ENCODE measurements at places on chromosomes 6 and 20.

DNA sequence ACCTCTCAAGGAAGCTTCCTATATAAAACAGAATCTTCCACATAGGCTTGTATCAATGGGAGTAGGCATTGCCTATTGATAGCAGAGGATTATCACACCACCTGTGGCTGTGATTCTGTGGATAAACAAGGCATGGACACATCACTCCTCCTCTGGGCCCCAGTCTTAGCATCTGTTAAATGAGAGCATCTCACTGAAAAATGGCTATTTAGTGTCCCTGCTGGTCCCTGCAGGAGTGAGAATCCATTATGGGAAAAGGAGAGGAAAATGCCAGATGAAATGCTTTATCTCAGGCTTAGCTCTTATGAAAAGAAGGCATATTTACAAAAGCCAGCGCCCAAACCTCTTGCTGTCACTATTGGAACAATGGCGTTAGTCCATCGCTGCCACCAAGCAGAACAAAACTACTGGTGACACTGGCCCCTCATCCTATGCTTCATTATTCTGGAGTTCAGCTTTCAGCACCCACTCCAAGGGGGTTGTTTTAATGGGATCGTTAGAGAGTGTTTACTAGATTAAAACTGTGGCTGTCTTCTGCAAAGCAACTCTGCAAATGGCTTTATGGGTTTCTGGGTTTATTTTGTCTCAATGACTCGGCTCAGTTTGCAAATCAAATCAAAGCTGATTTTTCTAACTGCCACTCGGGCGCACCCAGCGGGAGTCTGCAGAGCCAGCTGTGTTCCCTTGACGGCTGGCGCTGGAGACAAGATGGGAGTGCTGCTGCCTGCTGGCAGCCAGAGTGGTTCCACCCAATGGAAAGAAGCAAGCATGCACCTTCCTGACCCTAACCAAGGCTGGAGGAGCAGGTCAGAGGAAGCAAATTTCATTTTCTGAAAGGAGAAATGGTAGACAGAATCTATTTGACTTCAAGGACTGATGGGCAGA is 658.8 kb upstream of the CHD6 start:
- DNase-seq: no peak

GRCh38 chr6:25014791-25015560 is 79.2 kb upstream of the RIPOR2 start:
- DNase-seq: no peak

DNA sequence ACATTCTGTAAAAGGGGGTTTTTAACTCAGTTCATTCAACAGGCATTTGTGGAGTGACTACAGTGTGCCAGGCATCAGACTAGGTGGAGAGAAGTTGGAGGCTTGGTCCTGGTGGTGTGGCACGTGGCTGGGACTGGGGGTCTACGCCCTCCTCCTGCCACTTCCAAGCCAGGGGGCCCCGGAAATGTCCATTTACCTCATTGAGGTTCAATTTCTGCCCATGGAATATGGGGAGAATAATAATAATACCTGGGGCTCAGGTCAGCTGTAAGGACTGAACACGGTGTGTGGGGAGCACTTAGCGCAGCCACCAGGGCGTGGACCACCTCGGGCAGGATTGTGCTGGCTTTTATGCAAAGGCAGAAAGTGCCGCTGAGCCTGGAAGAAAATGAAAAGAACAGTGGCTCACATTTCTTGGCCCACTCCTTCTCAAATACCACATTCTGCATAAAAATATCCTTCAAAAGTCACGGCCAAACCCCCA is 229.4 kb downstream of the ANKRD60 start:
- no peak for DNase-seq

DNA sequence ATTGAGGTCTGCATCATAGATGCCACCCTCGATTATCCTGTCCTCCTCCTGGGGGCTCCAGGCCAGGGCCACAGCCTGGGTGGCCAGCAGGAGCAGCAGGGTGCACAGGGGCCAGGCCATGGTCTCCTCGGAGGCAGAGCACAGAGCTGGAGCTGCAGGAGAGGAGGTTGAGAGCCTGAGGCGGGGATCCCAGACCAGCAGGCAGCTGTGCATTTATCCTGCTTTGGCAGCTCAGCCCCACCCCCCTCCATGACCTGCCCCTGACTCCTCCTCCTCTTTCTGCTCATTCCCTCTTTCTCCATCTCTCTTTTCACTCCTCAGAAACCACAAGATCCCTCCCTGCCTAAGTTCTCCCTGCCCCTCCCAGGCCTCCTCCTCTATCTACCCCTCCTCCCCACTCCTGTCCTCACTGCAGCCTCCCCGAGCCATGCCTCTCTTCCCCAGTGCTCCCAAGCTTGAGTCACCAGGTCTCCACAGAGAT is at the start of gene CST2:
Gene CST2 (minus strand): TSS at position 189 of the 481 bp plus-strand sequence. CDS start 69 bp downstream, at position 120.
- DNase-seq: no peak

- no peak for DNase-seq
Measured at GRCh38 chr6:70270287-70271005, 32.4 kb downstream of the COL9A1 start.

- no peak for DNase-seq
Measured at GRCh38 chr6:22756365-22756764, 187.0 kb downstream of the HDGFL1 start.

- no peak for DNase-seq
Measured at GRCh38 chr6:155710704-155711103, 255.1 kb upstream of the NOX3 start.

GRCh38 chr20:10943686-10944265 is 270.0 kb upstream of the JAG1 start:
- DNase-seq: no peak

GRCh38 chr20:51326201-51326819 is 216.2 kb downstream of the NFATC2 start:
- no peak for DNase-seq
